Naive thymus-derived CD4-positive, alpha-beta T cell (primary cell): ENCODE measurements at places on chromosomes 3 and 15. TPM values are rescaled to one million over a fixed set of nuclear protein-coding genes. Genes with fewer than 3 reads are reported as not detected.
A peak's percentile ranks its signal among the peaks of the same experiment; 100 is the strongest.

DNA sequence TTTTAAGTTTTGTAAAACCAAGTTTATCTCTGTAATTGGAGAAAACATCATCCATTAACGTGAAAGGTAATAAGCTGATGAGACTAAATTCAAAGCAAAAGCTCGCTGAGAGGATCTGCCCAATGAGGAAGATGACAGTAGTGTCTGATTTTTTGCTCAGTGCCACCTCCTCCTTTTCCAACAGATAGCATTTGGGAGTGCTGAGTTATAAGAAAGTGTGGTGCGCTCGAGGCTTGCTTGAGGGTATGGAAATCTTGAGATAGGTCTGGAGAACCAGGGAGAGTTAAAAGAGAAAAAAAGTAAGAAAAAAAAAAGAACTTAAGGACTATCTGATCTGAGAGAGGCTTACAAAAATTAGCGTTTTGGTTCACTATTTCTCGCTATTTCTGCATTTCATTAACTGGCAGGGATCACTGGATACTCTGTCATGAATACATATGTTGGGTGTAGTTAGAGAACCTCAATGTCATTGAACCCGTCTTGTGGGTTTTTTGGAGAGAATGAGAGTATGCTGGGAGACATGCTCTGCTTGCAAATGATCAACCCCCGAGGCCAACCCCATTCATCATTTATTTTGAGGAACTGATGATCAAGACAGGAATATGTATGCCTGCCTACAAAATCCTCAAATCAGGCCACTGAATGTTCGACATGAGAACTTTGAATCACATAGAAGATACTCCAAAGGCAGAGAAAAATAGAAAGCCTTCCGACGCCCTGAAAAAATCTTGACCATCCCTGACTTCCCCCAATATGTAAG, 973 bp upstream of the USP13 start:
- peak overlapping the region; percentile 60 for H3K4me3 ChIP-seq
- no peak for DNase-seq
- no peaks in the 10 kb centered on the region for H3K4me1 ChIP-seq
- H3K27me3 ChIP-seq = no peaks in the 10 kb centered on the region
- no peak overlapping the region for H3K27ac ChIP-seq
- H3K36me3 ChIP-seq = peaks cover 4% of the 10 kb centered on the region

DNA sequence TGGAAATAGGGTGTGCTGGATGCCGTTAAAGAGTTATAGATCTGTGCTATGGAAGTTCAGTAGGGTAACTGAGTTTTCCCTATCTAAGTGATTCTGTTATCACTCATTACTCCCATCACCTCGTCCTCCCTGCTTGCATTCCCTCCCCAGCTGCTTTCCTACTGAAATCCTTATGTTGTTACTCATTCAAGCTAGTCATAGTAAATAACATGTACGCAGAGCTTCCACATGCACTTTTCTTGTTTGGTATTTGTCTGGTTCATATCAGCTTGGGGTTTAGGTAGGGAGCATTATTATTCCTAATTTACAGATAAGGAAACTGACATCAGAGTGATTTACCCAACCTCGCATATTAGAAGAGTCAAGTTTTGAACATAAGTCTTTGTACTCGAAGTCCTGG, 135.1 kb downstream of the HCN4 start:
- no peak overlapping the region for H3K27ac ChIP-seq
- no peak for DNase-seq
- H3K27me3 ChIP-seq = no peaks in the 10 kb centered on the region

DNA sequence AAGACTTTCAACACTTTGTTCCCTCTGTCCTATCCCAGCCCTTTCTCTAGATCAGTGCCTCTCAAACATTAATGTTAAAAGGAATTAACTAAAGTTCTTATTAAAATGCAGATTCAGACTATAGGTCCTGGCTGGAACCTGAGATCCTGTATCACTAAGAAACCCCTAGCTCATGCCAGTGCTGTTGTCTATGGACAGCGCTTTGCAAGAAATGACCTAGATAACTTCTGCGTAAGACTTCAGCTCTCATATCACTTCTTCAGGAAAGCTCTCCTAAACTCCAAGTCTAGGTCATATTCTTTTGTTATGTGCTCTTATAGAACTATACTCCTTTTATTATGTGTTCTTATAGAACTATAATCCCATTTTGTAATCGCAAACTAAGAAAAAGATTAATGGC, 67.8 kb upstream of the CDIN1 start:
- no peak overlapping the region for H3K4me3 ChIP-seq
- no peaks in the 10 kb centered on the region for H3K27me3 ChIP-seq
- no peak for DNase-seq
- H3K4me1 ChIP-seq = no peaks in the 10 kb centered on the region
- no peaks in the 10 kb centered on the region for H3K36me3 ChIP-seq

DNA sequence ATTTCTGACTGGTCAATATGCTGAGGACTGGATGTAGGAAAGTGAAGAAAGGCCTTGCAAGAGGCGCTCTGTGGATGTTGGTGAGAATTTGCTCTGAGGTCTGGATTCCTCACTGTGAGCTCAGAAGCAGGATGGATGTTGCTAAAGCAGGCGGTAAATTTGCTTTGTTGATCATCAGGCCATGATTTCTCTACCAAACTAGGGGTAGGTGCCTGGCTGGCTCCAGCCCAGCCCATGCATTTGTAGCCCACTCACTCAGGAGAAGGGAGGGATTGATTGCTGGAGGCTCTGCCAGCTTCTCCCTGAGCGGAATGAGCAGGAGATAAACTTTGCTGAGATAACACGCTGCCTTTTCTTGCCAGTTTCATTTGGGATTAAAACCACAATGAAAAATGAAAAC, 44.3 kb upstream of the NTRK3 start:
- H3K4me1 ChIP-seq = no peaks in the 10 kb centered on the region
- H3K4me3 ChIP-seq = no peak overlapping the region
- H3K27ac ChIP-seq = no peak overlapping the region
- H3K36me3 ChIP-seq = no peaks in the 10 kb centered on the region
- no peak for DNase-seq
- H3K27me3 ChIP-seq = no peaks in the 10 kb centered on the region

SOX14 gene
- not detected for total RNA-seq

PROK2 gene
- total RNA-seq = not detected

GRCh38 chr3:125280668-125281361, 68.3 kb upstream of the SLC12A8 start:
- no peaks in the 10 kb centered on the region for H3K36me3 ChIP-seq
- H3K4me1 ChIP-seq = no peaks in the 10 kb centered on the region
- H3K27me3 ChIP-seq = no peaks in the 10 kb centered on the region
- DNase-seq = no peak
- H3K27ac ChIP-seq = no peak overlapping the region

AGBL1 gene
- total RNA-seq = not detected

GRCh38 chr3:76900596-76900995, 139.3 kb upstream of the ROBO2 start:
- H3K4me3 ChIP-seq = no peak overlapping the region
- no peaks in the 10 kb centered on the region for H3K4me1 ChIP-seq
- H3K27me3 ChIP-seq = no peaks in the 10 kb centered on the region
- H3K36me3 ChIP-seq = no peaks in the 10 kb centered on the region
- DNase-seq = no peak
- H3K27ac ChIP-seq = no peak overlapping the region

DNA sequence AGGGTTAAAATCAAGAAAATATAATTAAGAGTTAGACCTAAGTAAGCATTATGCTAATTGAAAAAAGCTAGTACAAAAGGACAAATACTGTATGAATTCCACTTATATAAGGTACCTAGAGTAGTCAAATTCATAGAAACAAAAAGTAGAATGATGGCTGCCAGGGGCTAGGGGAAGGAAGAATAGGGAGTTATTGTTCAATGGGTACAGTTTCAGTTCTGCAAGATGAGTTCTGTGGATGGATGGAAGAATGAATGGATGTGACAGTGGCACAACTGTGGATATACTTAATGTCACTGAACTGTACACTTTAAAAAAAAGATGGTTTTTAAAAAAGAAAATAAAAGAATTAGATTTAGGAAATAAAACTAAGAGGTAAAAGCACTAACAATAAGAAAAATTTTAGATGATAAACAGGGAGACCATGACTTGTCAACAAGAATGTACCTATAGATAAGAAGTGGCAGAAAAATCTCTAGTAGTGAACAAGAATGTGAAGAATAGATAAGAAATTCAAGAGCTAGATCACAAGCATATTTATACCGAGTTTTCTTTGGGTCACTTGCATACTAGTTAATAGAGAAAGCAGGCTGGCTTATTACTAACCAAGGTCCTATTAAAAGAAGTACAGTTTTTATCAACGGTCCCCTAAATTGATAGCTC, 5.5 kb downstream of the IFT80 start:
- DNase-seq = no peak
- no peaks in the 10 kb centered on the region for H3K36me3 ChIP-seq
- H3K4me1 ChIP-seq = peaks cover 9% of the 10 kb centered on the region
- no peak overlapping the region for H3K27ac ChIP-seq

DNA sequence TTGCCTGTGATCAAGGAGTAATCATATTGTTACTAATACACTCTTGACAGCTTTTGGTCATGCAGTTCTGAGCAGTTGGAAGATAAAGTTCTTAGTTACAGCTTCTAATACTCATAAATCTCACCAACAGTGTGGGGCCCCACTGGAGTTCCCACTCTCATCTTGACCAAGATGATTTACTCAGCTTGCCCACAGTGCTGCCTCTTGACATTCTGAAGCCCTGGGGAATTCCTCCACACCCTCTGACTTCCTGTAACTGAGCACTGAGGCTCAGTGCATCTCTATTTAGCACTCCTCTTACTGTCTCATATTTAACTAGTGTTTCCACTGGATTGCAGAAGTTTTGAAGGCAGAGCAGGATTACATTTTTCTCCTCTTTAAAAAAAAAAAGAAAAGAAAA, 1.9 kb upstream of the ARL6IP5 start:
- H3K4me1 ChIP-seq = peaks cover 57% of the 10 kb centered on the region
- H3K27ac ChIP-seq = peak overlapping the region; percentile 76
- no peaks in the 10 kb centered on the region for H3K36me3 ChIP-seq

DNA sequence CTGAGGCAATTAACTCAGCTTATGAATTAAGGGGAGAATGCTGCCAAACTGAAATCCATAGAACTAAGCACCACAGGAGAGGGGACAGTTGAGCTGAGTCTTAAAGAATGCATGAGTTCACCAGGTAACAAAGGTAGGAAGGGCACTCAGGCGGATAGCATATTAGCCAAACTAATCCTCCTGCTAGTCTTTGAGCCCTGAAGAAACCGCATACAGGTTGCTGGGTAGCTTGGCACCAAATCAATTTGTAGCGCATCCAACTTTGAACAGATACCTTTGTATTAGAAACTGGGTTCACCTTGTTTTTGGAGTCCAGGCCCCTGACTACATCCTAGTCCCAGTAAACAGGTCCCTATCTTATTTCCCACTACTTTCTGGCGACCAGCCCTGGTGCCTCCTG, 93.7 kb downstream of the FRMD4B start:
- no peak overlapping the region for H3K27ac ChIP-seq
- DNase-seq = no peak
- no peaks in the 10 kb centered on the region for H3K27me3 ChIP-seq

IQCF5 gene
- not detected in 2 replicates for total RNA-seq

ANKUB1 gene
- not detected in 2 replicates for total RNA-seq

- H3K27ac ChIP-seq = no peak overlapping the region
- no peaks in the 10 kb centered on the region for H3K4me1 ChIP-seq
- H3K4me3 ChIP-seq = no peak overlapping the region
- DNase-seq = no peak
- no peaks in the 10 kb centered on the region for H3K36me3 ChIP-seq
Measured at GRCh38 chr15:59424616-59425015, 13.4 kb upstream of the FAM81A start.
